ENCODE measurements at places on chromosomes 16 and 17.
A peak's percentile ranks its signal among the peaks of the same experiment; 100 is the strongest.

- peak; percentile 35 for DNase-seq
- H3K36me3 ChIP-seq = peaks cover 7% of the 10 kb centered on the region
- no peaks in the 10 kb centered on the region for H3K4me1 ChIP-seq
- no peaks in the 10 kb centered on the region for H3K27me3 ChIP-seq
- no peak overlapping the region for H3K4me3 ChIP-seq
Observed at GRCh38 chr17:79082311-79083190, 7.9 kb downstream of the ENGASE start.

DNA sequence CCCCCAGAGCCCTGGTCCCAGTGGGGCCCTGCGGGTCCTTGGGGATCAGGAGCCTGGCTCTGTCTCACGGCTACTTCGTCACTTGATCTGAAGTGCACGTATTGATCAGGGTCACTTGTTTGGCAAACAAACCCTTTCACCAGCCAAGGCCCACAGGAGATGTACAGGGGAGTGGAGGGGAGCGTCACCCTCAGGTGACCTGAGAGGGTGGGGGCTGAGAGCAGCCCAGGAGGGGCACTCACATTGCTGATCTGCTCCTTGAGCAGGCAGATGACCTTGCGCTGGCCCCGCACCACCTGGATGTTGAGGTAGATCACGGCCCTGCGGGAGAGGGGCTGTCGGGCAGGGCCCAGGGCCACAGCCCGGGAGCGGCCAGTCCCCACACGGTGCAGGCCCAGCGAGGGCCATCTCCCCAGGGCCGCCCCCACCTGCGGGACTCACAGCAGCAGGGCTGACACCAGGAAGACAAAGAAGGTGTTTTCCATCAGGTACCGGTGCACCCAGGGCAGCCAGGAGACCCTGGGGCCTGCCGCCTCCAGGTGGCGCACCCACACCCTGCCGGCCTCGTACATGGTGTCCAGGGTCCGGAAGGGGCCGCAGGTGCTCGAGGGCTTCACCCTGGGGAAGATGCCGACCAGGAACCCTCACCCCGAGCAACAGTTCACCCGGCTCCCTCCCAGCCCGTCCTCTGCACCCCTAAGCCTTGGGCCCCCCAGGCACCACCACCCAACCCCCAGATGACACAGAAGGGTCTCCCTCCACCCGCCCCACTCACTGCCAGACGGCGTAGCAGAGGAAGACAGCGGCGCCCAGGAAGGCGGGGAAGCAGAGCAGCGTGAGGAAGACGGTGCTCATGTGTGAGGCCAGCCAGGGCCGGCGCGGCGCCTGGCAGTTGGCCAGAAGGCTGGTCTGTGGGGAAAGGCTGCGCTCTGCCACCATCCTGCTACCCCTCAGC lies 11.3 kb downstream of the TMC6 start:
- H3K27me3 ChIP-seq = no peaks in the 10 kb centered on the region
- H3K27ac ChIP-seq = no peak overlapping the region
- no peak overlapping the region for H3K4me3 ChIP-seq
- H3K36me3 ChIP-seq = peaks cover 62% of the 10 kb centered on the region
- H3K4me1 ChIP-seq = peaks cover 72% of the 10 kb centered on the region

DNA sequence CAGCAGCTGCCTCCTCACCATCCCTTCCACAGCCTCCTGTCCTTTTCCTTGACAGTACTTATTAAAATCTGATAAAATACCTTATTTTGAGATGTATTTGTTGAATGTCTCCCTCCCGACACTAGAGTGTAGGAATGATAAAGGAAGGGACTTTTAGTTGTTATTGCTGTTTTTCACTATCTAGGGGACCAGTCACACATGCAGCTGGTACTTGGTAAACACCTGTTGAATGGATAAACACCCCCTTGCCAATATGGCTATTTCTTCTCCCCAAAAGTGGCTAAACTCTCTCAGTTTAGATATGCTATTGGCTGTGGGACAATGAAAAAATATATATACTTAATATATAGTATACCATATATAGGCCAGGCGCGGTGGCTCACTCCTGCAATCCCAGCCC lies 96.7 kb downstream of the STX8 start:
- no peaks in the 10 kb centered on the region for H3K27me3 ChIP-seq
- no peak for DNase-seq
- H3K4me3 ChIP-seq = no peak overlapping the region
- H3K36me3 ChIP-seq = no peaks in the 10 kb centered on the region
- no peak overlapping the region for H3K27ac ChIP-seq
- H3K4me1 ChIP-seq = no peaks in the 10 kb centered on the region

- no peaks in the 10 kb centered on the region for H3K27me3 ChIP-seq
- H3K36me3 ChIP-seq = peaks cover 26% of the 10 kb centered on the region
- H3K4me1 ChIP-seq = peaks cover 79% of the 10 kb centered on the region
- H3K4me3 ChIP-seq = peak overlapping the region; percentile 35
- no peak for DNase-seq
Observed at GRCh38 chr17:76268991-76269981, 4.1 kb downstream of the UBALD2 start.

Measured in CD8-positive, alpha-beta memory T cell (primary cell).